Neuronal stem cell (in vitro differentiated cells): ENCODE measurements at places on chromosomes 3 and 15.

DNA sequence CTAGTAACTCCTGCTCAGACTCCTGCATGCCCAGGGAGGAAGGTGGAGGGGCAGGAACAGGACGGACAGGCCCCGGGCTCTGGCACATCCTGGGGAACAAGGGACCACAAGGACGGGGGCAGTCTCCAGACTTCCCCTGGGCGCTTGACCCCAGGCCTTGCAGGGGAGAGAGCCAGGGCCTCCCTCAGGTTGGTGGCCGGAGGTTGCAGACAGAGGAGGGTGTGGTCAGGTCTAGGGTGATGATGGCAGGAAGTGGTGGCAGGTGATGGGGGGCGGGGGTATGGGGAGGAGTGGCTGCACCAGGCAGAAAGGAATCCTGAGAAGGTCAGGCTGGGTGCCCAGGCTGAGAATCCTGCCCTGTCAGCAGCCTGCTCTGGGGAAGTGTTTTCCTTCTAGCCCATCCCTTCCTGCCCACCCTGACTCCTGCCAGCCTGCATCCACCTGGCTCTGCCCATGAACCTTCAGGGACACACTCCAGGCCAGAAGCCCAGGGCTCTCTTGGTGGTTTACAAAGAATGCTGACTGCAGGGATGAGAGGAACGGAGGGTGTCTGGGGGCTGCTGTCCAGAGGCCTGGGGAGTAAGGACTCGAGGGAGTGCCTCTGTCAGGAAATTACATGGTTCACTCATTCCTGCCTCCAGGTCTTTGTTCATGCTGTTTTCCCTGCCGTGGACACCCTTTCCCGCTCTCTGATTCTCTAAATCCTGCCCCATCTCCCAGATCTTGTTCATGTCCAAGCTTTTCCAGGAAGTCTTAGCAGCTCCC lies 15.8 kb downstream of the LOXL1 start:
- no peak for DNase-seq

DNA sequence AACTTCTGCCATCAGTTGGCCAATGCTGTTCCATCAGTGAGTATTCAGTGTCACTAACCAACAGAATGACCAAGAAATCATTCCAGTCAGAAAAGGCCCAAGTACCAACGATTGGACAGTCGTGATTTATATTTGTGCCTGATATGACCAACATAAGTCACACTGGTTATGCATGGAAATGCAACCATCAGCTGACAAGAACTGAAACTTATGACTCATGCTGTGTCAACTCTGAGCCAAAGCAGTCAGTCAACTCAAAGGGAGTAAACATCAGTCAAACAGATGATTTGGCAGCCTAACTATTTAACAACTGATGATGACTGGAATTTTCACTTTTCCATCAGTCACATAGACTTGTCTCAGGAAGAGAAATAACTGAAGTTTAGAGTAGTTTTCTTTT lies 142.4 kb downstream of the ANXA2 start:
- no peak for DNase-seq

DNA sequence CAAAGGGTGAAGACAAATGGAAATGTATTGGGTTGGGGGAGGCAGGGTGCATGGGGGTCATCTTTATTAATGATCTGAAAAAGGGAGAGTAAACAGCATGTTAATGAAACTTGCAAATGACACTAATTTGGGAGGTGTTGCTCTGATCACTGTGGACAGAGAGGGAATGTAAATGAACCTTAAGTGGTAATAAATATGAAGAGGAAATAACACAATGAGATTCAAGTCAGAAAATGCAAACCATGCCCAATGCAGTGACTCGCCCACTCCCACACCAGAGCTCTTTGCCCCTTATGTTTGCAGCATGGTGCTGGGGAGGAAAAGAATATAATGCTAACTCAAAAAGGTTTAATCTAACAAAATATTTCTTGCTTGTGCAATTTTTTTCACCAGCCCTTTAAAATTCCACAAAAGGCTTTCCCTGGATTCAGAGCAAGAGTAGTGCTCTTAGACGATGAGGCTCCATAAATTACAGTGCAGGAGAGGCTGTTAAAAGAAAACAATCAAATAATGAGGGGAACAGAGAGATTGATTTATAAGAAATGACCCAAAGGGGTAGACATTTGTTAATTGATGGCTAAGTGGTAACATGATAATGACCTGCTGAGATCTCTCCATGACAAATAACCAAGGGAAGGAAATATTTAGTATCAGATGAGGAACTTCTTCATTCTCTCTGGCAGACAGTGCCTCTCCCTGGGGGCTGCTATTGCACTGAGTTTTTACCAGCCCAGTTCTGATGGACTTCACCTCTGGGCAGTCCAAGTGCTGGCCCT lies 210.0 kb upstream of the PPP2R3A start:
- no peak for DNase-seq

GRCh38 chr15:66803182-66803729 lies 101.2 kb downstream of the SMAD6 start:
- DNase-seq, result peak; percentile 71

DNA sequence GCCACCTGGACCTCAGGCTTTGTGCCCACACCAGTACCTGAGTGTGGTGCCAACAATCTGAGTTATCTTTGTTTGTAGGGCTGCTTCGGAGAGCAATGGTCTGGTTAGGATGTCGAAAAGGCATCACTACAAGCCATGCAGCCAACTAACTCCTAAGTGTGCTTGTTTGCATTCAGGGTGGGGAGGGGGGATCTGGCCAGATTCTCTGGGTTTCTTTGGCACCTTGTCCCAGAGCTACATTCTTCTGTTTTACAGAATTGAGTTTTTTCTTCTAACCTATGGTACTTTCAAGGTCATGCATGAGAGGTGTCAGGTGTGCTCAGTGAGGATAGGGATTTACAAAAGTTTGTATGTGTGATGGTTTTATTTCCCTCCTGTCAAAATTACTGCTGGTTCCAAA lies 391.4 kb upstream of the RARB start:
- no peak for DNase-seq
